ENCODE measurements at places on chromosomes 7 and 10. TPM values are rescaled to one million over a fixed set of nuclear protein-coding genes. Genes with fewer than 3 reads are reported as not detected.
A peak's percentile ranks its signal among the peaks of the same experiment; 100 is the strongest.

Gene NAT16
- not detected for total RNA-seq

Gene OR2A1
- total RNA-seq: not detected

DNA sequence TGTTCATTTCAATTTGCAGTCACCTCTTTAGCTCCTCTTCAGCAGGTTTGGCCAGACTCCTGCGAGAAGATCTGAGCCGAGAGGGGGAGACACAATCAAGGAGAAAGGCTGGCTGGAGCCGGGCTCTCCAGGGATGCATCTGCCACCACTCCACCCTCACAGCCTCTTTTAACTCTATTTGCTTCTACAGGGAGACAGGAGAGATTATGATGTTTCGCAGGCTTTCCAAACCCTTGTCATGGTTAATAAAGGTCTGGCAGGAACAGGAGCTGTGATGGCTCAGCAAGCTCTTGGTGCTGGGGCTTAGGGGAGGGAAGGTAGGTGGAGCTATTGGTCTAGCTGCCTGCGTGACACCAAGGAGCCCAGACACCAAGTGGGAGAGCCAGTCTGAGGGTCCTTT is 448.1 kb upstream of the PODXL start:
- DNase-seq: peak; percentile 25

- DNase-seq: no peak
These were observed 20.3 kb downstream of the CFAP46 start for GRCh38 chr10:132921818-132922807.

GRCh38 chr10:29603223-29603896 is 31.4 kb downstream of the SVIL start:
- DNase-seq: no peak
